LoVo (cell line): ENCODE measurements at places on chromosomes 16 and 17.

- no peak for DNase-seq
Measured at GRCh38 chr17:62757500-62757951, 50.6 kb downstream of the MARCHF10 start.

GRCh38 chr16:88686062-88686438 is 257 bp downstream of the SNAI3 start:
- peak; percentile 42 for DNase-seq

GRCh38 chr16:71723537-71724319 is 773 bp downstream of the PHLPP2 start:
- peak; percentile 84 for DNase-seq

GRCh38 chr16:9148374-9149015 is 57.1 kb downstream of the HAPSTR1 start:
- DNase-seq: no peak

DNA sequence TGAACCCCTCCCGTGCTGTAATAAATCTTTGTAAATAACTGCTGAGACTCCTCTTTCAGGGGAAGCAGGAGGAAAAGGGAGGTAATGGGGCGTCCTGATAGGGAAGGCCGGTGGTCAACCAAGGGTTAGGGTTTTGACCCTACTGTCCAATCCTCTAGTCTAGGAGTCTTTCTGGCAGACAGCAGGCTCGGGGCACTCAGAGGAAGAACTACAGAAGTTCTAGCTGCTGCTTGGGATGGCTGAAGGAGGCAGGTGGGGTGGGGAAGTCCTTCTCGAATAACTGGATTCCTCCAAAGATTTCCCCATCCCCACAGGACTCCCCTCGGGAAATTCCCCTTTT is 387 bp upstream of the STARD3 start:
- DNase-seq: no peak

DNA sequence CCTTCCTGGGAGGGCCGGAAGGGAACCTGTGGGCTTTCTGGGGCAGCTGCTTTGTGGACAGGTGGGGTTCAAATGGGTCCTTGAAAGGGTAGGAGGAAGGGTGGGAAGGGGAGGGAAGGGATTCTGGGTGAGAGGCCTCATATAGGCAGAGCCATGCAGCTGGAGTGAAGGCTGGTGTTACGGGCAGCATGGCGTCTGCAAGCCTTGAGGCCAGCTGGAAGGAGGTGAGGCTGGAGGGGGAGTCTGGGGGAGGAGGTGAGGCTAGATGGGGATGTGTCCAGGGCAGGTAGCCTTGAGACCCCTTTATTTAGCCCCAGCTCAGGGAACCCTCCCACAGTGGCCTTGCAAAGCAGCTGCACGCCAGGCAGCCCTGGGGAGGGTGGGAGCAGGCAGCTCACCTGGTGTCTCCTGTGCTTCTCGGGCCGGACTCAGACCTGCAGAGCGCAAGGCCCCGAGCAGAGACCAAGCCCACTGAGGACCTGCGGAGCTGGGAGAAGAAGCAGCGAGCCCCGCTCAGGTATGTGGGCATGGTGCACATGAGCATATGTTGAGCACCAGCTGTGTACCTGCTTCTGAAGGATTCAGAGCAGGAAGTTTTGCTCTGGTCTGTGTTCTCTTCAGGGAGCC is 50.6 kb downstream of the SNX20 start:
- no peak for DNase-seq

GRCh38 chr17:72145962-72146361 is 25.1 kb downstream of the SOX9 start:
- no peak for DNase-seq

- DNase-seq: no peak
Measured at GRCh38 chr16:56669005-56669839, at the start of gene MT1H. MT1H (plus strand) TSS chr16:56669814; CDS start chr16:56669885, 71 bp downstream.

DNA sequence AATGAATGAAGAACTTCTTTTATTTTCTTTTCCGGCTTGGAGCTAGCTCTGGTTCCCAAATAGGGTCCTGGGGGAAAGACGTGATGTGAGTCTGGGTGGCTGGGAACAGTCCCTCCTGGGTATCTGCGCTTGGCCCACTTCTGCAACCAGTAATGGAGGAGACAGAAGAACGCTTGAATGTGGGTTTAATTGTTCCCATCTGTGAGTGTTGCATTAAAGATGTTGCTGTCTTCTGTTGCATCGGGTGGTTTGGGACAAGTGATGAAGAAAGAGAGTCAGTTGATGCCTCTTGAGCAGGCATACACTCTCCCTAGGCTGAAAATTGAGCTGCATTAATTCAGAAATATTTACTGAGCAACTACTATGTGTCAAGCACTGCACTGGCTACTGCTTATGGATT is 511.1 kb downstream of the CDH13 start:
- DNase-seq: no peak

DNA sequence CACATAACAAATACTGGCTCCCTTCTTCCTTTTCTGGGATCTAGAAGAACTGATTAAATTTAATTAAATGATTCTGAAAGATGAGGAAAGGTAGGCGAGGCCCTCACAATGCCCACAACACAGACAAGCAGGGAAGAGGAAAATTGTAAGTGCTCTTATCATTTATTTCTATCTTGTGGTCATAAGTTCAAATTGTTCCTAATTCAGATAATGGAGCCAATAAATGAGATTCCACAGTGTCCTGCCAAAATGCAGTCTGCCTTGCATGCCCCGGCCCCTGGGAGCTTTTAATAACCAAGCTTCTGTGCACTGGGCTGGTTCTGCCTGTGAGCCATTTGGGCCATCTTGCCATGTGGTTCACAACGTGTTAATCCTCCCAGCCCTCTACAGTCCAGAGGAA is 97.0 kb downstream of the CMC2 start:
- no peak for DNase-seq

- no peak for DNase-seq
Measured at GRCh38 chr16:80733407-80733806, 71.0 kb downstream of the CDYL2 start.

DNA sequence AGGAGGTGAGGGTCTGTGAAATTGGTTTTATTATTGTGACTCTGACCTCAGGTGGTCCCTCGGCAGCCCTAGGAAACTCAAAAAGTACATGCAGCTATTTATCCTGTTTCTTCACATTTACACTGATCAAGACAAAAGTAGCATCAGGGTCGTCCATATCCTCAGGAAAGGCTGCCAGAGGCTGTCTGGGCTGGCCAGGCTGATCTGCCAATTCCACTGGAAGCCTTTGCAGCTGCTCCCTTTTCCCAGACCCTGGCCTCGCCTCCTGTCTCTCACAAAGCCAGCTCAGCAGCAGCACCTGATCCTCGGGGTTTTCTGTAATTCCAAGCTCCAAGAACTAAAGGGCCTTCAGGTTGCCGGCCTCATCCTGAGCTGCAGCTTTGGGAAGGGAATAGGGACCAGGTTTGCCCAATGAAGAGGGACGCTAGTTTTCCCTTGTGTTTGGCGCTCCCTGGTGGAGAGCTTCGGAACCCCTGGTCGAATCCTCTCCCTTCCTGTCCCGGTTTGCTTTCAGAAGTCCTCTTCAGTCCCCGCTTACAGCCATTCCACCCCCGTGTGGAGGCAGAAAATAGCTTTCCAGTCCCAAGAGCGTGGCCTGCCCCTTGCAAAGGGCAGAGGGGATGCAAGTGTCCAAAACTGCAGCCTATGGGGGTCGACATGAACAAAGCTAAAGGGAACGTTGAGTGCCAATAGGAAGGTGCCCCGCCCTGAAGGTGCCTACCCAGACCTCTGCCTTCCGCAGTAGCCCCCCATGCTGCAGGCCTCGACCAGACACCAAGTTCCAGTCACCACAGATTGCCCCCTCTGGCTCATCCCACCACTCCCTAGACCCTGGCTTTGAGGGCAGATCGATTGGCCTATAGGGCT is 13.4 kb downstream of the MFSD6L start:
- DNase-seq: peak; percentile 56

DNA sequence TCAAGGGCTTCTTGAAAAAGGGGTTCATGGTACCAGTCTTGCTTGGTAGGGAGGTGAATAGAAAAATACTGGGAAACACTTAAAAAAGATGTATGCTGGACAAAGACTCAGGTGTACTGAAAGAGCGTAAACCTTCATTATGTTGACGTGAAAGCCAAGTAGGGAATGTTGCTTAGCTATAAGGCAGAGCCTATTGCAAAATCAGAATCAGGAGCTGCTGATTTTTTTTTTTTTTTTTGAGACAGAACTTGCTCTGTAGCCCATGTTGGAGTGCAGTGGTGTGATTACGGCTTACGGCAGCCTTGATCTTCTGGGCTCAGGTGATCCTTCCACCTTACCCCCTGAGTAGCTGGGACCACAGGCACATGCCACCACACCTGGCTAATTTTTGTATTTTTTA is 3.9 kb downstream of the TMEM94 start:
- no peak for DNase-seq

GRCh38 chr17:34390649-34391048 is 27.6 kb upstream of the CCL1 start:
- no peak for DNase-seq

GRCh38 chr17:69608141-69608540 is 193.6 kb downstream of the MAP2K6 start:
- no peak for DNase-seq

DNA sequence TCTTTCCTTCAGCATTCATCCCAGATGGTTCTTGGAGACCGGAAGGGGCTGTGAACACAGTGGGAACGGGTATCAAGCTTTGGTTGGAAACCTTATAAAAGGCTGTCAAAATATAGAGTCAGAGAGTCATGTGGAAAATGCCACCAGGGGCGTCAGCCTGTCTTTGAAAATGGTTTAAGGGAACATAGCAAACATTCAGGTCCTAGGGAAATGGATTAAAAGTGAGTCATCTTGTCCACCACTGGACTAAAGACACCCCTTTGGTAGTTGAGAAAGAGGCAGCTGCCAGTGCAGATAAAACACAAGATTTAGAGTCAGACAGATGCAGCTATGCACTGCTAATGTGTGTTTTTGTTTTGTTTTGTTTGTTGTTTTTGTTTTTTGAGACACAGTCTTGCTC is 47.8 kb upstream of the BCO1 start:
- no peak for DNase-seq

DNA sequence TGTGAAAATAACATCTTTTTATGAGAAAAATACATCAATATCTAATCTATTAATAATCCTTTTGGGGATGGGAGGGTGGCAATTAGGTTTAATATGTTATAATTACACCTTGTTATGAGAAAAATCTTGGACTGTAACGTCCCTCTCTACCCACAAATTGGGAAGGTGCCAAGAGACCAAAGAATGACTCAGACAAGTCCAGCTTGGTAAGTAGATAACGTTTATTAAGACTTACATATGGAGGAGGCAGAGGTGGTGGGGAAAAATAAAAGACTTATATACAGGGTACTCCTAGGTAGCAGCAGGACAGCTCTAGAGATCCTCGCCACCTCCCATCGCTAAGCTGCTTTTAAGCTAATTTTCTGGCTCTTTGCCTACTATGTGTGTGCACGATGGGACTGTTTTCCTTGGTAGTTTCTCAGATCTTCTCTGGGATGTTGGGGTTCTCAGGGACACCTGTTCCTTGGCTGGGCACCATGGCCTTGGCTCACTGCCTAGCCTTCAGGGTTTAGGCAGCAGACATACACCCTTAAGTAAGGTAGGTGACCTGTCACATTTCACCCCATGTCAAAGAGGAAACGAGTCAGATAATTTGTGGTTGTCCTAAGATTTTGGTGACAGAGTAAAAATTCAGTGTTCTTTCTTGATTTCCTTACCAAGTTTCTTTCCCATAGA is 31.5 kb downstream of the RBL2 start:
- peak; percentile 32 for DNase-seq

DNA sequence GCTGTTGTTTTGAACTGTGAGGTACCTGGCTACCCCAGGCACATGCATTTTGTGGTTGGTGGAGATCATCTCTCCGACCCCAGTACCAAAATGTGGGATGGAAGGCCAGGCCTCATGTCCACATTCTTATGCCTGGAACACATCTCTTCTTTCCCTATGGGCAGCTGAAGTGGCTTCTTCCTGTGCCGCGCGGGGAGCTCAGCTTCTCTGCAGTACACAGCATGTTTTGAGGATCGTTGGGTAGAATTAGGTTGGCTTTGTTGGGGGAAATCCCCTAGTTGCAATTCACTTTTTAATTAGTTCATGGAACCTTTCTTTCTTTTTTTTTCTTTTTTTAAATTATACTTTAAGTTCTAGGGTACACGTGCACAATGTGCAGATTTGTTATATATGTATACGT is 242.1 kb downstream of the MSI2 start:
- no peak for DNase-seq

GRCh38 chr16:53626161-53626560 is 77.5 kb downstream of the RPGRIP1L start:
- DNase-seq: no peak

DNA sequence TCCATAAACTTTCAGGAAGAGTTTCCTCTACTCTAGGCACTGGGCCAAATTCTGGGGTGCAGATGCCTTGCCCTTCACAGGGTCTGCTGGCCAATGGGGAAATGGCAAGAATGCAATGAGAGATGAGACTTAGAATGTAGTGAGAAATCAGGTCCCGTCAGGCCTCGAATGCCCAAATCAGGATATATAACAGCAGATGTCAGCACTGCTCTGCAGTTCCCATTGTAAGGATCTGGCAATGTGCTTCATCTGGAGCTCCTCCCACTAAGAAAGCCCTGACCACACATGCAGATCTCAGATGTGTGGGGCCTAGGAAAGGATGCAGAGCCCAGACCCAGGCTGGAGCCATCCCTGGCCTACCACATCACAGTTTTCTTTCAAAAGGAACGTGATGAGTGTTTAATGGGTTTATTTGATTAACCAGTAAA is 13.9 kb upstream of the LPCAT2 start:
- DNase-seq: no peak

DNA sequence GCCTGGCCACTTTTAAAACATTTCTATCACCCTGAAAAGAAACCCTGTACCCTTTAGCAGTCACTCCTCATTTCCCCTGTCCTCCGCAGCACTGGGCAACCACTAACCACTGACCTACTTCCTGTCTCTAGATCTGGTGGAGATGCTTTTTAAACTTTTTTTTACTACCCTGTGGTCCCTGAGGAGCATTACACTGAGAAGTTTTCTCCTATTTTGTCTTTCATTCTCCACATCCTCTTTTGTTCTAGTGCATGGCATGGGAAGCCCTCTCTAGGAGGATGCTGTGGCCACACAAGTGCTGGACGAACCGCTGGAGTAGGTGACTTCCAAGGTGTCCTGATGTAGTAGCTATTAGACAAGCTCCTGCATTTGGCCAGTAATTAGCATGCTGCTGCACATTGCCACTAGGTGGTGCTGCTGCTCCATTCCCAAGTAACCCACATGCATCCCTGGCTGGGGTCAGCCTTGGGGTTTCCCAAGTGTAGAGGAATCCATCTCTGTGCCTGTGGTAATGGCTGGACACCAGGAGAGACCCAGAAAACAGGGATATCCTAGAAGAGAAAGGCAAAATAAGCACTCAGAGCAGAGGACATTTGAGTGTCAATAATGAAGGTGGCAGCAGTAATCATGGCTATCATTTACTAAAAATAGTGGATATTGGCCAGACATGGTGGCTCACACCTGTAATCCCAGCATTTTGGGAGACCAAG is 143.8 kb upstream of the CRHR1 start:
- peak; percentile 62 for DNase-seq

- DNase-seq: no peak
Measured at GRCh38 chr17:41009301-41009760, 403 bp upstream of the KRTAP3-1 start.

- no peak for DNase-seq
Measured at GRCh38 chr17:34816848-34817247, 144.4 kb downstream of the CCT6B start.

GRCh38 chr16:89460556-89460955 is 29.8 kb downstream of the ANKRD11 start:
- DNase-seq: no peak

GRCh38 chr16:56382459-56382858 is 42.9 kb downstream of the AMFR start:
- DNase-seq: no peak
